ENCODE measurements at places on chromosomes 3 and 15. TPM values are rescaled to one million over a fixed set of nuclear protein-coding genes. Genes with fewer than 3 reads are reported as not detected.

DNA sequence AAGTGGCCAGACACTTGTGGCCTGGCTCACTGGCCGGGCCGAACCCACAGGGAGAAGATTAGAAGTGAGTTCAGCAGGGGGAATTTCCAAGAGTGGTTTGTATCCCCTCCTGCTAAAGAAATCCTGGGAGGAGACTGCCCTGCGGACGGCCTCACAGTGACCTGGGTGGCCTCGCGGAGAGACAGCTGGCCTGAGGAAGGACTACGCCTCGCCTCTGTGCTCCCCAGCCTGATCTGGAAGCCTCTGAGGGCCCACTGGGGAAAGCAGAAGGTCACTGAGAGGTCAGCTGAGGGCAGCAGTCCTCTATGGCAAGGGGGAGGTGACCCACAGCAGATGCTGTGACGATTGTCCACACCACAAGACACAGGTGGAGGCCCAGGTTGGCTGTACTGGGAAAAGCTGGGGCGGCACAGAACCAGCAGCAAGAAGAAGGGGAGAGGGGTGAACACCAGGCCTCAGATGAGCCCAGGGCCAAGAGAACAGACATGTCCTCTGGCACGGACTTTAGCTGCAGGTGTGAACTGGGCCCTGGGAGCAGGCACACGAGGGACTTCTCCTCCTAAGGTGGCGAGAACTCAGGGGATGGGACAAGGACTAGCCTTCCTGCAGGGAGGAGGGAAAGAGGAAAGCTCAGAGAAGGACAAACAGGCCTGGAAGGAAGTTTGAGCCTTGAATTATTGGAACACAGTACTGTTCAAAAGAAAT, 37.2 kb upstream of the DLG1 start:
- peaks cover 6% of the 10 kb centered on the region for H3K4me1 ChIP-seq
- DNase-seq: no peak
- no peak overlapping the region for H3K4me3 ChIP-seq
- no peaks in the 10 kb centered on the region for H3K36me3 ChIP-seq
- peaks cover 23% of the 10 kb centered on the region for H3K27me3 ChIP-seq
- no peak overlapping the region for H3K27ac ChIP-seq

The SEMA3B gene
- 1.9 TPM for total RNA-seq

- no peaks in the 10 kb centered on the region for H3K4me1 ChIP-seq
- no peak overlapping the region for H3K4me3 ChIP-seq
- no peaks in the 10 kb centered on the region for H3K36me3 ChIP-seq
Measured at GRCh38 chr3:166637984-166638530, 742.0 kb downstream of the ZBBX start.

DNA sequence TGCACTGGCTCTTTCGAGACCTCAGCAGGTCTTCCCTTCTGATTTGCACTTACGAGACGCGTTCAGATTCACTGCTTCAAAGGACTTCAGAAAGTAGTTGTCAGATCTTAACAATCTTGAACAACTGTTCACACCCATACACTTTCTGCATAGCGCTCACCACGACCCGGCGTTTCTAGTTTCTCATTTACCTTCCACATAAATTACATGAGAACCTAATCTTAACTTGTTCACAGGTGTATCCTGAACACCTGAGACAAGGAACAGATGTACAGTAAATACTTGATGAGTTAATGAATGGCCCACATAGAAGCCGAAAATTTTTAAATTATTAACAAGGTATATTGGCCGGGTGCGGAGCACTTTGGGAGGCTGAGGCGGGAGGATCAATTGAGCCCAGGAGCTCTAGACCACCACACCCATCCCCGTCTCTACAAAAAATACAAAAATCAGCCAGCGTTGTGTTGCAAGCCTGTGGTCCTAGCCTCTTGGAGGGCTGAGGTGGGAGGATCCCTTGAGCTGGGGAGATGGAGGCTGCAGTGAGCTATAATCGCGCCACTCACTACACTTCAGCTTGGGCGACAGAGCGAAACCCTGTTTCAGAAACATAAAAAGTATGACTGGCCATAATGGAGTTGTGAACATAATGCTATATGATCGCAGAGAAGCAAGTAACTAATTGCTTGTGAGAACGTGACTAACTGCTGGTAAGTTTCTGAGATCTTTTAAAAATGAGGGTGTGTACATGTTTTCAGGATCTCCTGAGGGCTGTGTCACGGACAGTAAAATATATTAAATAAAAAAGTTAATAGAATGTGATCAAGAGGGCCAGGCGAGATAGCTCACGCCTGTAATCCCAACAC, 984 bp upstream of the SMARCC1 start:
- DNase-seq: no peak
- H3K4me3 ChIP-seq: peak overlapping the region; percentile 96
- peak overlapping the region; percentile 90 for H3K27ac ChIP-seq
- H3K36me3 ChIP-seq: no peaks in the 10 kb centered on the region
- no peaks in the 10 kb centered on the region for H3K27me3 ChIP-seq
- peaks cover 34% of the 10 kb centered on the region for H3K4me1 ChIP-seq

- DNase-seq: peak; percentile 14
- H3K4me1 ChIP-seq: peaks cover 5% of the 10 kb centered on the region
- H3K36me3 ChIP-seq: no peaks in the 10 kb centered on the region
- H3K4me3 ChIP-seq: peak overlapping the region; percentile 61
- H3K27me3 ChIP-seq: peaks cover 8% of the 10 kb centered on the region
Measured at GRCh38 chr3:155581579-155581978, 163.3 kb downstream of the PLCH1 start.

DNA sequence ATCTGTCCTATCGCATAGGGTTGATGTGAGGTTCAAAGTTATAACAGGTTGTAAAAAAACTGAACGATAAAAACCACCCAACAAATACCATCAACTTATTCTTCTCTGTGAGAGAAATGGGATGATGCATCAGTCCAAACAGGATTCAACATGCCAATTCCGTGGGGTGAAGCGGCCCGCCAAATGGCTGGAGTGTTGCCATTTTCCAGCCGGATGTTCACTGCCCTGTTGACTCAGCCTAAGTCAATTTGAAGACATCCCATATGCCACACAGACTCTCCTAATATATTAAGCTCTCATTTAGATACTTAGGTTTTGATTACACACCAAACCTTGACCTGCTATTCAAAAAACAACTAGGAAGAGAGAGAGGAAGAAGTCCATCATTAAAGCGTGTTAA, 311.1 kb downstream of the VPS13C start:
- H3K36me3 ChIP-seq: no peaks in the 10 kb centered on the region
- no peak overlapping the region for H3K4me3 ChIP-seq
- H3K4me1 ChIP-seq: no peaks in the 10 kb centered on the region
- no peak overlapping the region for H3K27ac ChIP-seq

- H3K4me3 ChIP-seq: no peak overlapping the region
- no peaks in the 10 kb centered on the region for H3K36me3 ChIP-seq
- no peak for DNase-seq
- no peaks in the 10 kb centered on the region for H3K4me1 ChIP-seq
- H3K27ac ChIP-seq: no peak overlapping the region
Measured at GRCh38 chr3:32794487-32795308, 23.1 kb upstream of the TRIM71 start.

DNA sequence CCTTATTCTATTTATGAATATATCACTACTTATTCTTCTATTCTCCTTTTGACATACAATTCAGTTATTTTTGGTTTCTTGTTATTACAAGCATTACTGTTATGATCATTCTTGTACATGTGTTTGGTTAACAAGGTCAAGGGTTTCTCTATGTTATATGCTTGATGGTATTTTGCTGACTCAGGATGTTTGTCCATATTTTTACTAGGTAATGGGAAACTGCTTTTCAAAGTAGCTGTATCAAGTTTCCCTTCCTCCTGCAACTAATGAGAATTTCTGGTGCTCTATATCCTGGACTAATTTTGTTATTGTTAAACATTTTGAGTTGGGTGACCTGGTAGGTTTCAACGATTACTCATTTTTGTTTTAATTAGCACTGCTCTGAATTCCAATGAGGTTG, 841.0 kb downstream of the OTOL1 start:
- no peak overlapping the region for H3K4me3 ChIP-seq
- DNase-seq: no peak
- H3K27ac ChIP-seq: no peak overlapping the region
- no peaks in the 10 kb centered on the region for H3K4me1 ChIP-seq
- no peaks in the 10 kb centered on the region for H3K27me3 ChIP-seq

DNA sequence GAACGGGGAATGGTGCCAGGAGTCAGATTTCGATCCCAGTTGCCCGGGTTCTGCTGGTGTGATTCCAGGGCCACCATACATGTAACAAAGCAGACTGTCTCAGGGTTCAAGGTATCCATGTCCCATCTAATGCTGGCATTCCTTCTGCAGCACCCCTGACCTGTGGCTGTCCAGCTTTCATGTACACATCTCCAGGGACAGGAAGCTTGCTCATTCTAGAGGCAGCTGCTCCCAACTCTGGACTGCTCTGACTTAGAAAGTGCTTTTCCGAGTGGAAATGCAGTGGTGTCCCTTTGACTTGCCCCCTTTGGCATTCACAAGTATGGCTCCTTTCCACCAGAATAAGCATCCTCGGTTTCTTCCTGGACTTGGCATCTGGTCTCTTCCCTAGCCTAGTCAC, 30.9 kb downstream of the PML start:
- no peaks in the 10 kb centered on the region for H3K27me3 ChIP-seq
- no peak overlapping the region for H3K4me3 ChIP-seq

GRCh38 chr3:155312781-155313180, 19.3 kb upstream of the STRIT1 start:
- H3K27me3 ChIP-seq: no peaks in the 10 kb centered on the region
- no peak overlapping the region for H3K4me3 ChIP-seq
- no peaks in the 10 kb centered on the region for H3K36me3 ChIP-seq
- H3K27ac ChIP-seq: no peak overlapping the region
- H3K4me1 ChIP-seq: no peaks in the 10 kb centered on the region
- DNase-seq: no peak

GRCh38 chr15:51088585-51088984, 6.1 kb downstream of the TNFAIP8L3 start:
- DNase-seq: no peak
- no peaks in the 10 kb centered on the region for H3K4me1 ChIP-seq
- H3K4me3 ChIP-seq: no peak overlapping the region
- H3K27ac ChIP-seq: no peak overlapping the region

The PDIA5 gene
- 16.2 TPM for total RNA-seq

The SLC22A13 gene
- 1.0 TPM for total RNA-seq

The SEMA3G gene
- total RNA-seq: 0.16 TPM

DNA sequence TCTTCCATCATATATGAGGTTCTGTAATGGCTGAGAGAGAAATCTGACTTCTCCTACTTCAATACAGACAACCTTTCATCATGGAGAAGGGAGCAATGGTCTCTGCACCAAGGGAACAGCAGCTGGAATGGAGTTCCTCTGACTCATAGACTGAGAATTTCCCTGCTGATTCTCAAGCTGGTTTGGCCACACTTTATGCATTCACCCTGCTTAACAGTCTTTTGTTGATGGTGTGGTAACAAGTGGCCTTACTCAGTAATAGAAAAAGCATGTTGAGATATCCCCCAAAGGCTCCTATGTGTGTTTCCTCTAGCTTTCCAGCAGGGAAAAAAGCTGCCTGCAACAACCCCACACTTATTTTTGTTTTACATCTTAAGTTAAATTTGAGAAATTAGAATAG, 138.1 kb downstream of the GREM1 start:
- no peak for DNase-seq
- no peaks in the 10 kb centered on the region for H3K27me3 ChIP-seq
- H3K36me3 ChIP-seq: no peaks in the 10 kb centered on the region
- H3K4me3 ChIP-seq: no peak overlapping the region
- H3K27ac ChIP-seq: no peak overlapping the region

- H3K27me3 ChIP-seq: peaks cover 5% of the 10 kb centered on the region
- H3K4me3 ChIP-seq: no peak overlapping the region
- no peak overlapping the region for H3K27ac ChIP-seq
- H3K4me1 ChIP-seq: peaks cover 5% of the 10 kb centered on the region
- DNase-seq: peak; percentile 2
Measured at GRCh38 chr15:73081321-73081958, 29.2 kb downstream of the NEO1 start.

The KIF7 gene
- 1.8 TPM for total RNA-seq

GRCh38 chr3:122785231-122785630, 8.4 kb downstream of the HSPBAP1 start:
- H3K36me3 ChIP-seq: no peaks in the 10 kb centered on the region
- no peak overlapping the region for H3K27ac ChIP-seq
- H3K4me1 ChIP-seq: peaks cover 9% of the 10 kb centered on the region
- no peak for DNase-seq

DNA sequence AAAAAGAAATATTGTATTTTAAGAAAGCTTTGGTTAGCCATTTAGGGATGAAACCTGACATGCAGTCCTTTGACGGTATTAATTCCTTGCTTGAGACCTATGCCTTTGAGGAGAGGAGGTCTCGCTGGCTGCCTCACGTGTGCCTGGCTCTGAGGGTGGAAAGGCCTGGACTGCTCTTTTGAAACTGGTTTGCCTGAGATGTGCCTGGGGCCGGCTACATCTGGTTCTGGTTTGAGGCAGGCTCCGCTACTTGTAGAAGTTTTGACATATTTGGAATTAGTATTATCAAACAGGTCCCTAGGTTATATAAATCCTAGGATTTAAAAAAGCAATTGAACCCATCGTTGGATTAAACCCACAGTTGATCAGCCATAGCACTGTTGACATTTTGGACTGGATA, 6.5 kb downstream of the NISCH start:
- no peak overlapping the region for H3K4me3 ChIP-seq
- H3K27ac ChIP-seq: no peak overlapping the region
- DNase-seq: no peak
- H3K36me3 ChIP-seq: peaks cover 11% of the 10 kb centered on the region
- H3K27me3 ChIP-seq: no peaks in the 10 kb centered on the region
- peaks cover 7% of the 10 kb centered on the region for H3K4me1 ChIP-seq

DNA sequence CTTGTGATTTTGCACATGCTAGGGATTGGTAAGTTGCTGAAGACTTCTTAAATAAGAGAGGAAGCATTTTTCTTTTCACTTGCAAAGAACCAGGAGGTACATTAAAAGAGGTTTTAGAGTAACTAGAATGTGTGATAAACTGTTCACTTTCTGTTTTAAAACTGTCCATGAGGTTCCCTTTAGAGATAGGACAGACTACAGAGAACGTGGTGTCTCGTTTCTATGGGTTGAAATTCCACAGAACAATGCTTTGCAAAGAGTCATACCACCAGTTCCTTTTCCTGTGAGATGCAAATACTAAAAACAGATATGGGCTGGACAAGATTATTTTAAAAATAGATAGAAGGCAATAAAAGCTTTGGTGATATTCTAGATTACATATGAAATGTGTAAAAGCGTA, 372.8 kb downstream of the TIGIT start:
- no peak overlapping the region for H3K4me3 ChIP-seq
- H3K36me3 ChIP-seq: peaks cover 7% of the 10 kb centered on the region
- H3K27ac ChIP-seq: no peak overlapping the region
- no peak for DNase-seq
- H3K27me3 ChIP-seq: no peaks in the 10 kb centered on the region

DNA sequence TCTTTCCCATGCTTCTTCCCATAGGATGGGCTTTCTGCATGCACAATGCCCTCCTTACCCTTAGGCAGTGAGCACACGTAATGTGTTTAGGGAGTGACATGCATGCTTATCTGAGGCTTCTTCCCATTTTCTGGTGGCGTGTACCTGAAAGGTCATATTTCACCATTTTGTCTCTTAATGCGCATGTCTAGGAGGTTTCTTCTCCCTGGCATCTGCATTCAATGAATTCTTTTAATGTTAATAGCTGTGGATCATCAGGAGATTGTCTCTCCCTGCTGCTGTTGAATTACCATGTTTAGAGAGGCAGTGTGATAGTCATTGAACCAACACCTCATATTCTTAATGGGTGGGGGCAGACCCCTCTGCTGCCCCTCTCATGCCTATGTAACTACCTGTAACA, 205.6 kb upstream of the SGO1 start:
- H3K27me3 ChIP-seq: no peaks in the 10 kb centered on the region
- H3K4me1 ChIP-seq: no peaks in the 10 kb centered on the region

GRCh38 chr15:80871858-80872257, 92.7 kb downstream of the CEMIP start:
- H3K4me3 ChIP-seq: no peak overlapping the region
- no peaks in the 10 kb centered on the region for H3K36me3 ChIP-seq
- H3K27ac ChIP-seq: no peak overlapping the region
- H3K4me1 ChIP-seq: no peaks in the 10 kb centered on the region
- H3K27me3 ChIP-seq: no peaks in the 10 kb centered on the region

The TAGLN3 gene
- total RNA-seq: 0.51 TPM
